ENCODE measurements at places on chromosomes 6 and 20.

DNA sequence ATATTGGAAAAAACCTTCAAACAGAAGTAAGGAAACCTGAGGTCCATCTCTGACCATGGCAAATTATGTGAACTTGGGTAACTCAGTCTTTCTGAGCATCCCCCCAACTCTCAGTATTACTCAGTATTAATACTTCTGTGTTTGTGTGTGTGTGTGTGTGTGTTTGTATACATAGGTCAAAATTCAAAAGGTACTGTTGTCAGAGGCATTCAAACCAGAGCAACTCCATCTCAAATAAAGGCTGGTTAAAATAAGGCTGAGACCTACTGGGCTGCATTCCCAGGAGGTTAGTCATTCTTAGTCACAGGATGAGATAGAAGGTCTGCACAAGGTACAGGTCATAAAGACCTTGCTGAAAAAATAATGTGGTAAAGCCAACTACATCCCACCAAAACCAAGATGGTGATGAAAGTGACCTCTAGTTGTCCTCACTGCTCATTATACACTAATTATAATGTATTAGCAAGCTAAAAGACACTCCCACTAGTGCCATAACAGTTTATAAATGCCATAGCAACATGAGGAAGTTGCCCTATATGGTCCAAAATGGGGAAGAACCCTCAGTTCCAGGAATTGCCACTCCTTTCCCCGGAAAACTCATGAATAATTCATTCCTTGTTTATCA lies 33.3 kb upstream of the SLC22A16 start:
- no peak for DNase-seq

DNA sequence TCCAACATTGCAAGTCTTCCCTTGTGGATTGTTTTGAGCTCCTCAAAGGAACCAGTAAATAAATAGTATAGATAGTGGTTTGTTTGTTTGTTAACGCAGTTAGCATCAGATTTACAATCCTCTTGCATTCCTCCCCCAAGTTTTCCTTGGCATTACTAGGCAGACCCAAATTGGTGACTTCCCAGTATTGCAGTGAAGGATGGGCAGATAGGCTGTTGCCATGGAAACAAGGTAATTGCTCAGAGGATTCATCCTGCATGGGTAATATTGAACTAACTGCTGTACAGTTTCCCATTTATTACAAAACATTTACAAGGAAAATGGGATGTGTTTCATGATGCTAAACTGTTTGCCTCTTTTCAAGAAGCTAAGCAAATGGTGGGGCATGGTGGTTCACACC lies 477.2 kb downstream of the EPM2A start:
- no peak for DNase-seq

- DNase-seq, result no peak
Measured at GRCh38 chr6:156859686-156860085, 82.5 kb downstream of the ARID1B start.

- DNase-seq, result no peak
Measured at GRCh38 chr6:36625158-36625919, 31.2 kb downstream of the SRSF3 start.

GRCh38 chr6:45563041-45563440 lies 185.3 kb upstream of the SUPT3H start:
- no peak for DNase-seq

DNA sequence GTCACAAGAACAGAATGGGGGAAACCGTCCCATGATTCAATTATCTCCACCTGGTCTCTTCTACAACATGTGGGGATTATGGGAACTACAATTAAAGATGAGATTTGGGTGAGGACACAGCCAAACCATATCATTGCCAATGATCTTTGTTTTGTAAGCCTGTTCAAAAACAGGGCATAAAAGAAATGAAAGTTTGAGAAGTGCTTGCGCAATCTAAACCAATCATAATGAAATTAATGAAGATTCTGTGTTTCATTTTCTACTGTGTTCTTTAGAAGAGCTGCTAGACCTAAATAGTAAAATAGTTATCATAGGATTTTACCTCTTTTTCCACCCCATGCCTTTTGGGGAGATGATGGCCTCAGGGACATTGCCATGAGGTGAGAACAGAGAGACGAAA lies 761.3 kb downstream of the HDGFL1 start:
- no peak for DNase-seq

DNA sequence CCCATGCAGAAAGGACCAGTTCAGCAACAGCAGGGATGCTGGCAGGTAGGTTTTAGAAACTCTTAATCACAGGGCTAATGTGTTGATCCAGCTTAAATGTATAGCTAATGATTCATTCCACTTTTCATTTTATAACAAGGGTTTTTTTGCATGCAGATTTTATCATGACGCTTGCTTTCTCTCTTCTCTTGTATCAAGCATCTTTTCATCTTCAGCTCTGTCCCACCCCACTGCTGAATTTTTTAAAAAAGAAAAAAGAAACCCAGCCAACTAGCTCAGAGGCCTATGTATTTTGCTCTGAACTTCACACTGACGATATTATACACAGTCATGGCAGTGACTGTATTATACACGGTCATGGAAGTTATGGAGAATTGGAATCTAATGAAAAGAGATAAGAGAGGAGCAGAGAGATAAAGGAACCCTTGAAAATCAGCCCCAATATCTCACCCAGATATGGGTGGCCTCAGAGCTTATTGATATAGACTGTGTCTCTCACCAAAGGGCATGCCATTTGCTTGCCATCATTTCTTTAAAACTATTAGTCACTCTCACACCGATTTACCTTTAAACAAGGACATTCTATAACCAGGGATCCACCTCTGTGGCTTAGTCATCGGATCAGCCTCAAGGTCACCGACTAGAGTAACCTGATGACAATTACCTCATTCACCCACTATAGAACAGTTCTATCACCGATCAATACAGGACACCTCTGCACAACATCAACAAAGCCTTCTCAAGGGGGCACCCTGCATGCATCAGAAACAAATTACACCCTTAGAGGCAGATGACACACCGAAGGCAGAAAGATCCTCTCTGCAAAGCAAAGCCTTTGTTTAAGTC lies 222.0 kb downstream of the ATXN1 start:
- DNase-seq, result no peak

DNA sequence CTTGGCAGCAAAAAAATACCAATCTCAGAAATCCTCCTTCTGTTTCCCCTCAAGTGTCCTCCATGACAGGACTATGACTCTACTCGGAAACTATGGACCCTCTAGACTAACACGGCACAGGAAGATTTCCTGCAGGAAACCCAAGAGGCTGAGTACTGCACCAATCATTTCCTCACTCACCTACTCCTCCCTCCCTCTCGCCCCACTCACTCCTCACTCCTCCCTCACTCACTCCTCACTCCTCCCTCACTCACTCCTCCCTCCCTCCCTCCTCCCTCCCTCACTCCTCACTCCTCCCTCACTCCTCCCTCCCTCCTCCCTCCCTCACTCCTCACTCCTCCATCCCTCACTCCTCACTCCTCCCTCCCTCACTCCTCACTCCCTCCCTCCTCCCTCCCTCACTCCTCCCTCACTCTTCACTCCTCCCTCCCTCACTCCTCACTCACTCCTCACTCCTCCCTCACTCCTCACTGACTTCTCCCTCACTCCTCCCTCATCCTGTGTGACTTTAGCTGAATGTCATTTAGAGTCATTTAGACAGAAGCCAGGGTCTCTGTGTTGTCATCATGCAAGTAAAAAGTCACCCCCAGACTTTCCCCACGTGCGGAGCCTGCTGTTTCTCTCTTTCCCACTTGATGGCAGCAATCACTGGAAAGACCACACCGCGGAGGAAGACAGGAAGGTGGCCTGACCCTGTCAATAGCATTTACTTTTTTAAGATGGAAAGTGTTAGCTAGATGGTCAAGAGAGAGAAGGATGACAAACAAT lies 226.8 kb upstream of the PDE10A start:
- DNase-seq, result no peak

GRCh38 chr20:44759595-44759994 lies 13.9 kb downstream of the KCNK15 start:
- no peak for DNase-seq

DNA sequence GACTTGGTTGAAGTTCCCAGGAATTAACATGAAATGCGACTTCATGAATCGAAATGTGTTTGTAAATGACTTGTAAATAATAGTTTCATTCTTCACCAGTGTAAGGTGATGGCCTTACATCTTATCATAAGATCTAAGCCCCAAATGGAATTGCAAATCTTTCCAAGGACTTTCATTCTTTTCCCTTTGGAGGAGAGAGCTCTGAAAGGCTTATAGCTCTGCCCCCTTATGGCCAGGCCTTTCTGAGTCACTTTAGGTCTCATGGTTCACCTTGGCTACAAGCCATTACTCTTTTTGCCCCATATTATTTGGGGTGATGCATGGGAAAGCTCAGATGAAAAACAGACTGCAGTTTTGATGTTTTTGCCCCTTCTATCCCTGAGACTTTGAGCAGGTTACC lies 209.1 kb upstream of the BMP2 start:
- no peak for DNase-seq
